ENCODE measurements at places on chromosomes 6 and 20.

DNA sequence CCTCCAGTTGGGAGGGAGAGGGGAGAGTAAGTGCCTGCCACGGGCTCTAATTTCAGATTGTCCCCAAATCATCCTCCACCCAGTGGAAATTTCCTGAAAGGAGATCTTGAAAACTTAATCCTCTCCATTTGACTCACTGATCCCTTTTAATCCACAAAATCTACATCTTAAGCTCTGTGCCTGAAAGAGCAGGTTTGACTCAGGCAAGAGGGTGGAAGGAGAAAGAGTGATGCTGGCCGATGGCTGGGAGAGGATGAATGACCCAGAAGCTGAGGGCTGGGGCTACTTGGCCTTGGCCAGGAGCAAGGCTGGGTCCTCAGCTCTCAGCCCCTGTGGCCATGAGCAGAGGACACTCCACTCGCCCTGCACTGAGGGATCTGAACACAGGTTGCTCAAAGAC, 8.1 kb downstream of the BPIFA2 start:
- DNase-seq: no peak

GRCh38 chr6:11381801-11382513, 149.5 kb upstream of the NEDD9 start:
- DNase-seq: no peak

DNA sequence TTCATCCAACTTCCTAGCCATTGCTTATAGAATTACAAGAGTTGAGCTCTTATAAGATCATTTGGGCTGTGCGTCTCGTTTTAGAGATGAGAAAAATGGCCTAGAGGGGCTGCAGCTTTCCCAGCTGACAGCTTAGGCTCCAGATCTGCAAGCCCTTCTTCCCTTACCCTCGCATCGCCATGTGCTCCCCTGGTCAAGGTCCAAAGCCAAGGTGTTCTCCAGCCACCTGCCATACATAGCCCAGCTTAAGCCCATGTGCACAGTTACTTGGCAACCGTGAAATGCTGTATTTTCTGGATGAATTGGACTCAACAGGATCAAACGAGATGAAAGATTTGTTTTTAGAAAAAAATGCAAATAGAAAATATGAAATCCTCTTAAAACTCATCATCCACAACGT, 7.9 kb downstream of the MAP3K4 start:
- no peak for DNase-seq

GRCh38 chr6:125175466-125176048, 22.0 kb downstream of the TPD52L1 start:
- no peak for DNase-seq

GRCh38 chr6:41302638-41303037, 16.2 kb upstream of the TREM1 start:
- DNase-seq: no peak

DNA sequence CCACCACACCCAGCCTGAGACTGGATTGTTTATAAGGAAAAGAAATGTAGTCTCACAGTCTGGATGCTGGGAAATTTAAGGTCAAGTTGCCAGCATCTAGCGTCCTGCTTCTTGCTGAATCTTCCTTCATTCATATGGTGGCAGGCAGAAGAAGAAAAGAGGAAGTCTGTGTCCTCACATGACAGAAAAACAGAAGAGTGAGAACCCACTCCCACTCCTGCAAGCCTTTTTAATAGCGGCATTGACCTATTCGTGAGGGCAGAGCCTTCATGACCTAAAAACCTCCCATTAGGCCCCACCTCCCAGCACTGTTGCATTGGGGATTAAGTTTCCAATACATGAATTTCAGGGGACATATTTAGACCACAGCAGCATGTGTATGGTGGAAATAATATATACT, 160.8 kb upstream of the BMP2 start:
- DNase-seq: no peak

DNA sequence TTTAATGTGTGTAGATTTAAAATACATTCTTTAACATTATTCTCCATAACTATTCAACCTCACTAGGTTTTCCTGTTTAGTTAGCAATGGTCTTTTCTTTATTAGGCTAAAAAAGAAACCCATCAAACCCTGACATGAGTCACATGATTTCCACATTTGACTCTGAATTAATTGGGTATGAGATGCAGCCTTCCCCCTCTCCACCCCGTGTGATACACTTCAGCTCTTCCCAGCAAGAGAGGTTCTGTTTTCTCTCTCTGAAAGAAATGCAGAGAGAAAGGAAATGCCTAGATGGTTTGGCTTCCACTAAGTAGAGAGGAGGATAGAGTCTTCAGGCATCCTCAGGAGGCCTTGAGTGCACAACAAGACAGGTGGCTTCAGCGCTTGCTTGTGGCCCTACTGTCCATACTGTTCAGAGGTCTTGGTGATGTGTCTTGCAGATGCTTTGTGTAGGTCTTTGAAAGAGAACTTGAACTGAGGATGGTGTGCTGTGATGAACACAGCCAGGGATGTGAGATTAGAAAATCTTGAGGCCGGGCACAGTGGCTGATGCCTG, 17.3 kb downstream of the FARS2 start:
- DNase-seq: no peak

GRCh38 chr6:45187836-45188235, 140.3 kb upstream of the RUNX2 start:
- DNase-seq: no peak

DNA sequence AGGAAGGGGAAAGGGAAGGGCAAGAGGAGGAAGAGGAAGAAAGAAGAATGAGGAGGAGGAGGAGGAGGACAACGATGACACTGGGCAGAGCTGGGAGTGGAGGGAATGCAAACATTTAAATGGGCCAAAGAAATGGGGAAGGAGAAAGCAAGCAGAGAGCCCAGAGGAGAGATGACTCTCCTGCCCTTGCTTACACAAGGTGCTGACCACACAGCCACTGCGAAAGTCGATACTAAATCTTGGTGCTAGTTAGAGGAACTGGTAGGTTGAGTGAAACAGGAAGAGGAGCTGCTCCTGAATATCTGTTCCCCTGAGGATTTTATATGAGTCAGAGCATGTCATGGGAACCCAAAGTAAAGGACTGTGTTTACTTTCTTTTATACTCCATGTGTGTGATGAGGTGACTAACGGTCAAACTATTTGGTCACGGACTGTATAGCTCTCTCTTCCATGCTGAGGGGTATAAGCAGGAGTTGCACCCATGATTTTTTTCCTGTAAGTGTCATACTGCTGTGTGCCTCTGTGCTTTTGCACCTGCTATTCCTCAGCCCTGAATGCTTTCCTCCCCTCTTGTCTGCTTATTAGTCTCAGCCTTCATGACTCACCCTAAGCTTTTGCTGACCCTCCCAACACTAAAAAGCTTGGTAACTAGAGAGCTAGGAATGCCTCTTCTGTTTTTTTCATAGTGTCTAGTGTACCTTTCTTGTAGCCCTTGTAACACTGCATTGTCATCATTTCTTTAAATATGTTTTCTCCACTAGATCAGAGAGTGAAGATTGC, 9.5 kb upstream of the PAQR8 start:
- no peak for DNase-seq

DNA sequence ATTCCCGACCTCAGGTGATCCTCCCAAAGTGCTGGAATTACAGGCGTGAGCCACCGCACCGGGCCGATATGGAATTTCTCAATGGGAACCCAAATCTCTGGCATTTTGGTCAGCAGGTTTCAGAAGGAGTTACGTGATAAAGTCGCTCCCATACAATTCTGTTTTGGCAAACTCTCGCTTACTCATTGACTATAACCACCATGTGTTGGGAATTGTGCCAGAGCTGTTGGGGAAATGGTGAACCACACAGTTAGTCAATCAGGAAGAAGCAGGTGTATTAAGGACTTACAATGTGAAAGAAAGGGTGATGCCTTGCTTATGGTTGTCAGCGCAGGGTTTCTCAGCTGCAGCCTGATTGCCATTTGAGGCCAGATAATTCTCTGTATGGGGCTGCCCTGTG, 410.5 kb downstream of the QKI start:
- DNase-seq: no peak

GRCh38 chr6:166490671-166491500, 95.6 kb downstream of the RAMACL start:
- DNase-seq: no peak

DNA sequence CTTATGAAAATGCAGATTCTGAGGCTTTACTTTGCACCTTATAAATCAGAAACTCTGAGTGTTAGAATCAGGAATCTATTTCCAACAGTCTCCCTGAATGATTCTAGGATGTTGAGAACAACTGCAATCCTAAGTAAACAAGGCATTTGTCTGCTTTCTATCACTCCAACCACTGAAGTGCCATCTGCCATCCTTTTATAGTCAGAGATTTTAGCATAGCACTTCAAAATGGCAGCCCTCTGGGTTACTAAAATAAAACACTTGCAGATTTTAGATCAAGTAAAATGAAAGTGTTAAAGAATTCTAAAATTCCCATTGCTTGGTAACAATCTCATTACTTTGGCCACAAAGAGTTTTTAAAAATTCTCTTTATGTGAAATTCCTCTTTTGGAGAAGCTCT, 258.9 kb downstream of the CD109 start:
- no peak for DNase-seq

DNA sequence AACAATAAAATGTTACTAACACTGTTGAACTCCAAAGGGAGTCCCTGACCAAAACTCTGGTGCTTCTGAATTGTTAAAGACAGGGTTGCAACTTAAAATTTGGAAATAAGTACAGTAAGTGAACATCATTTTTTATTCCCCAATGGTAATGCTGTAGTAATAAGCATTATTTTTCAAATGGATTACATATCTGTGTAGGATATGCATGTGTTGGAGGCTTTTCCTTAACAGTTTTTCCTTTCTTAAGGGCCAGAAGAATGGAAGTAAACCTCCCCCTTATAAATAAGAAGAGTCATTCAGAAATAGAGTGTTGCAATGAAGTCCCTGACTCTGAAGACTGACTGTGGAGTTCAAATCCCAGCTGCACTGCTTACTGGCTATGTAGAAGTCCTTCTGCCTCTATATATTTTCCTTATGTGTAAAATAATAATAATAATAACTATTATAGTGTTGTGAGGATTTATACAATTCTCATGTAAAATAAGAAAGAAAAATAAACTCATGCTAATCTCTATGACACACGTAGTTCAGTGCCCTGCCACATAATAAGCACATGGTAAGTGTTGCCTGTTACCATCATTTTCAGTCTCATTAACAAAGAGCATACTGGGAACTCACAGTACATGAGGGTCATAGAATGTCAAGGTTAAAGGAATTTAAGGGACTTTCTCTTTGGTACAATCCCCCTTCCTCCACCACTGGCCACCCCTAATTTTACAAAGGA, 129.8 kb upstream of the SMLR1 start:
- no peak for DNase-seq

DNA sequence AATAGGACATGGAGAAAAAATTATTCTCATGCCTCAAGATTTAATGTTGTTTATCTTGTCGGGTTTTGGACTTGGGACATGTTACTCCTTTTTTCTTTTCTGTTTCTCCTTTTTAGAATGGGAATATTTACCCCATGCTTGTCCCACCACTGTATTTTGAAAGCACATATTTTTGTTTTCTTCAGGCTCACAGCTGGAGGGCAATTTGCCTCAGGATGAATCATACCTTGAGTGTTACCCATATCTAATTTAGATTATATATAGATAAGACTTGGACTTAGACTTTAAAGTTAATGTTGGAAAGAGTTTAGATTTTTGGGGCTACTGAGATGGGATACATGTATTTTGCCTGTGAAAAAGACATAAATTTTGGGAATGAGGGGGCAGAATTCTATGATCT, 541.6 kb upstream of the MAN1A1 start:
- no peak for DNase-seq

GRCh38 chr6:137102050-137102848, 57.5 kb upstream of the IL20RA start:
- no peak for DNase-seq

- DNase-seq: no peak
Measured at GRCh38 chr6:41894366-41895299, 542 bp downstream of the USP49 start.

DNA sequence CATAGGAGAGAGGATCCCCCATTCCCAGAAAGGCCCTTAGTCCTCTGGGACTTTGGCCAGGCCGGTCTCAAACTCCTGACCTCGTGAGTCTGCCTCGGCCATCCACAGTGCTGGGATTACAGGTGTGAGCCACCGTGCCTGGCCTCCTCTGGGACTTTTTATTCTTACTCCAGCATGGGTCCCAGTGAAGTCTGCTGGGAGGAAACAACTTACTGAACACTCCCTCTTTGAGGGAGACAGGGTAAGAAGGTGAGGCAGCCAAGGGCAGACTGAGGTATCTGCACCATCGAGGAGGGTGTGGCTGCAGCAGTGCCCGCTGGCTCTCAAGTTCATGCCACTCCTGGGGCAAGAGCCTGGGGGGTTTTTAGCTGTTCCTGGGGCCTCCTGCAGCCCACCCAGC, 2.4 kb downstream of the BAK1 start:
- DNase-seq: no peak

DNA sequence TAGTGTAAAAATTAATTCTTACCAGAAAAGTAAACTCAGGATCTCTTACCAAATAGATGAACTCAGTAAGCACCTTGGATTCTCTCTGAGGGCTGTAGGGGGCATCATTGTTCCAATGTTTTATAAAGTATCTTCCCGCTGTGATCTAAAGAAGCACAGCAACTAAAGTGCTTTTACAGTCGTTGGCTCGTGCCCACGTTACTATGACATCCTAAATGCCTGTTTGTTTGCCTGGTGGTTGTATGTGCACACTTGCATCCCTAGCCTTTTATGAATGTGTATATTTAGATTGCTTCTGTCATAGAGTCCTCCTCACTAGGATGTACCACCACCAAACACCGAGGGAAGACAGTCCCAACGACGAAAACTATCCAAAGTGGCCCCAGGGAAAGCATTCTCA, 34.5 kb downstream of the SLX4IP start:
- DNase-seq: no peak

- no peak for DNase-seq
Measured at GRCh38 chr20:45935416-45936046, 1.0 kb downstream of the PCIF1 start.

- no peak for DNase-seq
Measured at GRCh38 chr6:11439876-11440275, 97.7 kb upstream of the TMEM170B start.

DNA sequence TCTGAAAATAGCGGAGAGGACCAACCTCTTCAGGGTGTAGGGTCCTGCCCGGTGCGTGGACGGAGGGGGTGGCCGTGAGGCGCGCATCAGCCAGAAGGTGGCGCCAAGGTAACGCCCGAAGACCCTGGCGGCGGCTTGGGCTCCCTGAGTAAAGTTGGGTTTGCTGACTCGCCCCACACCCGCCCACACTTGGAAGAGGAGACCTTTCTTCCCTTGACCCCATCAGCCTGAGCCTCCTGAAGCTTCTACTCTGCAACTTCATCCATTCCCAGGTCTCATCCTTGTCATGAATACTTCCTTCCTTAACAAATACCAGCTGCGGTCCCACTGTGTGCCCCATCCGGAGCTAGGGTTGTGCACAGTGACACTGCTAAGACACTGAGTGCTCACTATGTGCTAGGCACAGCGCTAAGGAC, 14.6 kb downstream of the CD40 start:
- peak; percentile 72 for DNase-seq

- DNase-seq: no peak
Measured at GRCh38 chr20:34396408-34396807, 33.3 kb downstream of the ITCH start.

- no peak for DNase-seq
Measured at GRCh38 chr20:19609642-19610223, 148.3 kb upstream of the RIN2 start.

GRCh38 chr6:73728548-73729205, 32.7 kb downstream of the CD109 start:
- DNase-seq: no peak
